ENCODE measurements at places on chromosomes 5 and 9. TPM values are rescaled to one million over a fixed set of nuclear protein-coding genes. Genes with fewer than 3 reads are reported as not detected.

SLC24A2 gene
- total RNA-seq, result not detected

PCDHGA3 gene
- total RNA-seq, result not detected

SH3RF2 gene
- not detected for total RNA-seq

PTTG1 gene
- 103 TPM for total RNA-seq

ERCC8 gene
- 14.5 TPM for total RNA-seq

GCNT4 gene
- 0.59 TPM for total RNA-seq

NDFIP1 gene
- total RNA-seq, result 84.9 TPM

ADRA1B gene
- total RNA-seq, result not detected

RASGRF2 gene
- 14.1 TPM for total RNA-seq

RPS14 gene
- 2,762 TPM for total RNA-seq

GARIN3 gene
- total RNA-seq, result 0.38 TPM

PRR16 gene
- total RNA-seq, result not detected

SPINK5 gene
- total RNA-seq, result not detected

SPINK7 gene
- not detected for total RNA-seq

QRFP gene
- total RNA-seq, result not detected

WDR38 gene
- total RNA-seq, result not detected

SLC45A2 gene
- 0.27 TPM for total RNA-seq

HAVCR2 gene
- 16.8 TPM for total RNA-seq

ST6GALNAC6 gene
- 52.6 TPM for total RNA-seq

PPP6C gene
- 51.5 TPM for total RNA-seq

SH3GL2 gene
- total RNA-seq, result not detected

FAM163B gene
- not detected for total RNA-seq

PCDHGC4 gene
- not detected for total RNA-seq

IL33 gene
- total RNA-seq, result not detected

C7 gene
- total RNA-seq, result not detected

NRARP gene
- total RNA-seq, result 3.0 TPM

PDZD2 gene
- 0.63 TPM for total RNA-seq

HTR1A gene
- not detected for total RNA-seq

SEMA5A gene
- total RNA-seq, result not detected

HK3 gene
- total RNA-seq, result not detected

PLAC8L1 gene
- 0.46 TPM for total RNA-seq

PCDHGA8 gene
- not detected for total RNA-seq

PCDHA9 gene
- total RNA-seq, result not detected

RNF183 gene
- total RNA-seq, result not detected

S1PR3 gene
- total RNA-seq, result 0.67 TPM

PRLR gene
- total RNA-seq, result not detected

KIF3A gene
- total RNA-seq, result 16.1 TPM

C5orf34 gene
- 7.9 TPM for total RNA-seq

SUSD1 gene
- 5.1 TPM for total RNA-seq

PLPP7 gene
- 0.15 TPM for total RNA-seq

HRCT1 gene
- total RNA-seq, result not detected

STKLD1 gene
- 0.21 TPM for total RNA-seq

TSSK1B gene
- total RNA-seq, result not detected

OTP gene
- total RNA-seq, result not detected

SAXO1 gene
- not detected for total RNA-seq

ZNF366 gene
- not detected for total RNA-seq

AJM1 gene
- total RNA-seq, result 3.9 TPM

CARTPT gene
- not detected for total RNA-seq

SLC6A19 gene
- total RNA-seq, result not detected

FGFR4 gene
- 0.97 TPM for total RNA-seq

AQP3 gene
- total RNA-seq, result 1.7 TPM

ZNF300 gene
- total RNA-seq, result 0.71 TPM

SPINK6 gene
- not detected for total RNA-seq

FBN2 gene
- not detected for total RNA-seq

TXNDC8 gene
- not detected for total RNA-seq

NUTM2F gene
- not detected for total RNA-seq

Data from activated CD8-positive, alpha-beta memory T cell treated with anti-CD3 and anti-CD28 coated beads for 36 hours (primary cell).